Activated CD4-positive, alpha-beta memory T cell treated with anti-CD3 and anti-CD28 coated beads for 36 hours (primary cell): ENCODE measurements at places on chromosomes 16 and 17.

DNA sequence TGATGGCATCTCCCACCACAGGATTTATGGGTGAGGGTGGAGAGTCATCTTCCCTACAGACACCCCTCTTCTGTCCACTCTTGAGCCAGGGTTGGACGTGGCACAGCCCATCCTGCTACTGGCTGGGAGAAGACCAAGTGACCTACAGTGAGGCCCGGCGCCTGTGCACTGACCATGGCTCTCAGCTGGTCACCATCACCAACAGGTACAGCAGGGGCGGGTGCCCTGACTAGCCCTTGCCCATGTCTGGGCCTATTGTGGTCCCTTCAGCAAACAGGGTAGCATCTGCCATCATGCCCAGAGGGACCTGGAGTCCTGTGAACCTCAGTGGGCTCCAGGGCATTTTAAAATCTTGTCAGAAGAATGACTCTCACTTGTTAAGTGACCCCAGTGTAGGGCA, 48.2 kb downstream of the MRC2 start:
- no peak for DNase-seq

DNA sequence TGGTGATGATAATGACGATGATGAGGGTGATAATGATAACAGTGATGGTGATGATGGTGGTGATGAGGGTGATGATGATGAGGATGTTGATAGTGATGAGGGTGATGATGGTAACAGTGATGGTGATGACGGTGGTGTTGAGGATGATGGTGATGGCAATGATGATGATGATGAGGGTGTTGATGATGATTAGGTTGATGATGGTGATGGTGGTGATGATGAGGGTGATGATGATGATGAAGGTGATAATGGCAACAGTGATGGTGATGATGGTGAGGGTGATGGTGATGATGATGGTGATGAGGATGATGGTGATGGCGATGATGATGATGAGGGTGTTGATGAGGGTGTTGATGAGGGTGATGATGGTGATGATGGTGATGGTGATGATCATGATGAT, 93.8 kb upstream of the ZNF469 start:
- no peak for DNase-seq

DNA sequence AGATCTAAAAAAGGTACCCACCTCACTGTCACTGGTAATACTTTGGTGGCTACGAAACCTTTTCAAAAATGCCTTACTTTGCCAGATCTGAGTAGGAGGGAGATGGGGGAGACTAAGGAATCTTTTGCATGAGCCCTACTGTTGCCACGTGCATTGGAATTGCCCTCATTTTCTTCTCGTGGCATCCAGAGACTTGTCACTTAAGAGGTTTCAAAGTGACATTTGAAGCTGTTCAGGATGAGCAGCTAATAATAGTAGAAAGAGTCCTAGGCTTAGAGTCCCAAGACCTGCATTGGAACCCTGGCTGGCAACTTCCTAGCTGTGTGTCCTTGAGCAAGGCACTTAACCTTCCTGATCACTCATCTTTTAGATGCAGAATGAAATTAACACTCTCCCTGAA, 43.5 kb downstream of the GPRC5B start:
- no peak for DNase-seq

DNA sequence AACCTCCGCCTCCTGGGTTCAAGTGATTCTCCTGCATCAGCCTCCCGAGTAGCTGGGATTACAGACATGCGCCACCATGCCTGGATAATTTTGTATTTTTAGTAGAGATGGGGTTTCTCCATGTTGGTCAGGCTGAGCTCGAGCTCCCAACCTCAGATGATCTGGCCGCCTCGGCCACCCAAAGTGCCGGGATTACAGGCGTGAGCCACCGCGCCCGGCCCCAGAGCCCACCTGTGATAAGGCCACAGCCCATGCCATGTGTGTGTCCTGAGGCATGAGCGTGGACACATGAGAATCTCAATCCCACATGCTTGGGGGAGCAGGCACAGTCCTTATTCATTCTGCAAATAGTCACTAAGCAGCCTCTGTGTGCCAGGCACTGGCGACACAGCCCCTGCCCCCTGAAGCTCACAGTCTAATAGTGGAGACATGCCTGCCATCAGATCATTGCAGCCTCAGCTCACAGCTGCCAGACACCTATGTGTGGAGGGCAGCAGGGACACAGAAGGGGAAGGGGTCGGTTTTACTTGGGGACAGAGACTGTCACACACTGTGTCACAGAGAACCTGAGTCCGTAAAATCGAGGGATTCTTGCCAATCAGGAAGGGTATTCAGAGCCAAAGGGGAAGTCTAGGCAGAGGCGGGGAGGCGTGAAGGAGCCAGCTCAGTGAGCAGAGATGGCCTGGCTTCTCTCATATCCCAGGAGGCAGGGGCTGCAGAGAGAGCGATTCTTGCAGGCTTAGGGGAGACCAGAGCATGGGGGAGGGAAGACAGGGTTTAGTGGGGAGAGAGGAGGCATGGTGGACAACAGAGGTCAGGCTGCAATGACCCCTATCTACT, 9.4 kb upstream of the ABCC3 start:
- no peak for DNase-seq

DNA sequence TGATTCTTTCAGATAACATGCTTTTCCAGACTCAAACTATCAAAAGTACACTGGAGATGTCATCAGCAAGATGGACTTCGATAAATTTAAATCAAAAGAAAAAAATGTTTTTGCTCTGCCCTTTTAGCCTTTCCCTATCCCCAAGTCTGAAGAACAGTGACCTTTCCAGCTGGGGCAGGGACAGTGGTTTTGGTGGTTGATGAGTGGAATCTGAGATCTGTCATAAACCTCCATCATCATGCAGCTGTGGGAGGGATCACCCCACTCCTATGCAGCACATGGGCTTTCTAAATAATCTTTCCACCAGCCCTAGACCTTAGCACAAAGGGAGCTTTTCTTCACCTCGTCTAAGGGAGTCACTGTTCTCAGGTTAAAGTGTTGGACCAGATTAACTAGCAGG, 869.5 kb upstream of the SOX9 start:
- DNase-seq: no peak

DNA sequence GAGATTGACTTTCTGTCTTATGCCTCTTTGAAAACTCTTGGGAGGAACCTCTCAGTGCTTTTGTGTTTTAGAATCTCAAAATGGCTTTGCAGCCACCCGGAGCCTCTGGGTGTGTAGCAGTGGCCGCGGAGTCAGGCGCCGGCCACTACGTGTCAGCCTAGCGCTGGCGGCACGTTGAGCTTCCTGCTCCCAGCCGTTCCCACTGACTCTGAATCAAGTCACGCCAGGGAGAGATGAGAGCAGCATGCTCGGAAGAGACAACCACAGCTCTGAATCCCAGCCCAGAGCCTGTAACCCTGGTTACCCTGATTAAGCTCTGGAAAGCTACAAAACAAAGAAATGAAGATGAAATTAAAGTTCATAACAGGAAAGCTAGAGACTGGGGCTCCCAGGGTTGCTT, 97.4 kb upstream of the CACNG5 start:
- DNase-seq: no peak

GRCh38 chr16:75379911-75380847, 53.1 kb downstream of the CFDP1 start:
- peak; percentile 47 for DNase-seq

GRCh38 chr17:42844271-42844670, at the start of gene AOC2:
TSS of gene AOC2 (plus strand) at chr17:42844580. CDS start at chr17:42844627, 47 bp downstream.
- no peak for DNase-seq

- DNase-seq: no peak
Observed at GRCh38 chr16:72246423-72246822, 74.5 kb upstream of the PMFBP1 start.

- DNase-seq: peak; percentile 34
Observed at GRCh38 chr17:38867968-38868816, 1.7 kb upstream of the LASP1 start.

DNA sequence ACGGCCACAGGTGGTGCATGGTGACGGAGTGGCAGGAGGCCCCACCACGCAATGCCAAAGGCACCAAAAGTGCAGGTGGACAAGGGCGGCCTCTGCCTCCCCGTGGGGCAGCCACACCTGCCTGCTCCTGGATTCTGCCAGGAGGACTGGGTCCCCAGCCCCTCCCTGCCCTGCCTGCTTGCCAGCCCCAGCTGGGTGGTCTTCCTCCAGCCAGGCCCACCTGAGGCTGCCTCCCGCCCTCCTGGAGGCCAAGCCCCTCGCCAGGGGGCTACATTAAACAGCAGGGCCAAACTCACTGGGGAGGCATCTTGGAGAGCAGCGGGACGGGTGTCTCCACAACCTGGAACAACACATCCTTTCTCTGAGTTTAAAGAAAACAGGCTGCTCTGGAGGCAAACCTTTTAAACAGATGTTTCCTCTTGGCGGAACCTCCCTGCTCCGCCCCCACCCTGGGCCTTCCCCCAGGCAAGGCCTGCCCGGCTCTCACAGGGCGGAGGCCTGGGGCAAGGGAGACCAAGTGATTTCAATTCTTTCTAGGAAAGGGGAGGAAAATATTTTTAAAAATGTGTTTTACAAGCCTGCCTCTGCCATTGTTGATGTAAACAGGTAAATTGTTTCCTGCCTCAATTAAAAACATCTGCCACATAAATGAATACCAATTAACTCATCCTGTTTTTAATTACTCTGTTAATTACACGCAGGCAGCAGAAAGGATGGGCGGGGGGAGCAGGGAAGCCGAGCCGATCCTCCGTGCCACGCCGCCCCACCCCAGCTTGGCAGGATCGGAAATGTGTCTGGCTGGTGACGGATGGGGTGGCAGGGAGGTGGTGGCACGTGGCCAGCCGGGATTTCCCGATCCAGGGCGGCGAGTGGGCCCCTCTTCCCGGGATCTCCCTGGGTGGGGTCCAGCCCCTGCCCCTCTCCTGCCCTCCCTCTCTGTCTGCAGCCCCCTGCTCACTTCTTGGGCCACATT, 54.4 kb upstream of the PABPN1L start:
- DNase-seq: peak; percentile 40

DNA sequence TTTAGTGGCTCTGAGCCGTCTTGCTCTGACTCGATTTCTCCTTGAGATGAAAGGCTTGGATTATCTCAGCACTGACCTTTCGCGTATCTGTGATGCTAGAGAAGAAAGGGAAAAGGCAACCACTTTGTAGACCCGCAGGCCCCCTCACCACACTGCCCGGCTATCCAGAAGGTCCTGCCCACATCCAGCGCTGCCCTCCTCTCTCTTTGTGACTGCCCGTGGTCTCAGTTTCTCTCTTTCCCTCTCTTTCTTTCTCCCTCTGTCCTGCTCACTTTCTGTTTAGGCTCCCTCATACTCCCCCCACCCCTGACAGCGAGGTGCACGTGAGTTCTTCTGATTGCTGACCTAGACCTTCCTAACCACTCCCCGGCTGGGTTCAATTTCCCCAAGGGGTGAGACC, 12.8 kb upstream of the TBX21 start:
- peak; percentile 53 for DNase-seq

DNA sequence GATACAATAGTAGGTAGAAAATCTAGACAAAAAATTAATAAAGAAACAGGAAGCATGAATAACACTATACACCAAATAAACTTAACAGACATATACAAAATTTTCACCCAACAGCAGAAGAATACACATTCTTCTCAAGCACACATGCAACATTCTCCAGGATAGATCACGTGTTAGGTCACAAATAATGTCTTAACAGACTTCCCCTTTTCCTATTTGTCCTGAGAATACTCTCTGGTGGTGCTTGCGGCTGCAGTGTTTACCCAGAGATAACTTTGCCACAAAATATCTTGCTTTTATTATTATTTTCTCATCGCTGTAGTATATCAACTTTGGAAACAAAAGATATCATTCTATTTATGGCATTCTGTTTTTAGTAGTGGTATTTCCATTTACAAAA, 40.6 kb upstream of the ZNF267 start:
- DNase-seq: no peak

- DNase-seq: no peak
Observed at GRCh38 chr16:22285080-22285479, 12.1 kb upstream of the POLR3E start.

GRCh38 chr16:56633535-56633934, 1.1 kb downstream of the MT1M start:
- no peak for DNase-seq

DNA sequence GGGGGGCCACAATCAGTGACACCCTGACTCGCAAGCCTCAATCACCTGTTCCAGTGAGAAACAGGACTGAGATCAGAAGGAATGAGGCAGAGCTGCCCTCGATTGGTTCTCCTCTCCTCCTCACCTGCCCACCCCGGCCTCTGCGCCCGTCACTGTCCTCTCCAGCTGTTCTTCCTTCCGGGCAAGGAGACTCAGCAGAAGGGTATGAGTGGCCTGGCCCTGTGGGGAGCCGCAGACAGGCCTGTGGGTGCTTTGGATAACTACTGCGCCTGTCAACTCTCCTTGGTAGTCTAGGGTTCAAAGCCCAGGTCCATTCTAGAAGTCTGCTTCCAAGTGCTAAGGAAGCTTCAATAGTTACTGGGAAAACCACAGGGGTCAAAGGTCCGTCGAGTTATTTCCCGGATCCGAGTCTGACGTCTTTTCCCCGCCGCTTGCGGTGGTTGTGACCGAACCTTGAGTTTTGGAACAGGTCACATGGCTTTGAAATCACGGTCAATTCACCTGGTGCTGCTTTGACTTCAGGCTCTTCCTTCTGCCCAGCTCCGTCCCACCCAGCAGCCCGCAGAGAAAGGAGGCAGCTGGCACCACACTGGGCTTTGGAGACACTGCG, 8.3 kb downstream of the CARD14 start:
- DNase-seq: no peak

- DNase-seq: no peak
Observed at GRCh38 chr16:70715860-70716357, 30.1 kb upstream of the MTSS2 start.

DNA sequence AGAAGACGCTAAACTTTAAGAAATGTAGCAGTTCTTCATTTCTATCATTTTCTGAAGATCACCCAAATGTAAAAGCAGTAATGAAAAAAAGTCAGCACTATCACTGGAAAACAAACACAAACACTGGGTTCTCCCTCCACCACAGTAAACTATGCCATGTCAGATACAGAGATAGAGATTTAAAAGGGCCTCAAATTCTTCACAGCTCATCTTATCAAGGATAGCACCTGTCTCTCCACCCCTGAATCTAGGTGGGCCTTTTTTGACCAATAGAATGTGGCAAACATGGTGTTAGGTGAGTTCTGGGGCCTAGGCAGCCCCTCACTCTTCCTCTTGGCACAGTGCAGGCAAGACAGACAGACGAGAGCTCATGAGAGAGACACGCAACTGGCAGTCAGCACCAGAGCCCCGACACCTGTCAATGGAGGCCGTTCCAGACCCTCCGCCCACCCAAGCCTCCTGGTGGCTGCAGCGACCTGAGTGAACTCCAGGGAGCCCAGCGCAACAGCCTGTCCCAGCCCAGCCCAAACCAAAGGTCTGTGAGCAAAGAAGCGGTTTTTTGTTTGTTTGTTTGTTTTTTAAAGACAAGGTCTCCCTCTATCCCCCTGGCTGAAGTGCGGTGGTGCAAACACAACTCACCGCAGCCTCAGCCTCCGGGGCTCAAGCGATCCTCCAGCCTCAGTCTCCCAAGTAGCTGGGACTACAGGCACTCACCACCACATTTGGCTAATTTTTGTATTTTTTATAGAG, 79.8 kb downstream of the TBC1D16 start:
- no peak for DNase-seq

- no peak for DNase-seq
Observed at GRCh38 chr16:30521873-30522641, 4.3 kb downstream of the ZNF768 start.
